ENCODE measurements at places on chromosomes 16 and 17.

GRCh38 chr17:68200689-68201417 lies 47.0 kb upstream of the AMZ2 start:
- DNase-seq: peak; percentile 73

DNA sequence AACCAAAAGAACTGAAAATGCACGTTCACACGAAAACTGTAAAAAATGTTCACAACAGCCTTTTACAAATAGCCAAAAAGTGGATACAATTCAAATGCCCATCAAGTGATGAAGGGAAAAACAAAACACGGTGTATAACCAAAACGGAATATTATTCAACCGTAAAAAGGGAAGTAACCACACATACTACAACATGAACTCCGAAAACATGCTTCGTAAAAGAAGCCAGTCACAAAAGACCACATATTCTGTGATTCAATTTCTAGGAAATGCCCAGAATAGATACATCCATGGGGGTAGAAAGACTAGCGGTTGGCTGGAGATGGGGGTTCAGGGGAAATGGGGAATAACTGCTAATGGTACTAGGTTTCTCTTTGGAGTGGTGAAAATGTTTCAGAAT lies 81.5 kb upstream of the TRAP1 start:
- no peak for DNase-seq

- no peak for DNase-seq
These were observed 44.8 kb upstream of the NLRP1 start for GRCh38 chr17:5629128-5629527.

- DNase-seq: peak; percentile 57
These were observed 162.7 kb upstream of the CIBAR2 start for GRCh38 chr16:85274924-85275323.

- no peak for DNase-seq
These were observed 30.5 kb upstream of the JPH3 start for GRCh38 chr16:87571868-87572244.

GRCh38 chr16:88298181-88298832 lies 84.5 kb upstream of the ZNF469 start:
- no peak for DNase-seq

GRCh38 chr16:31527734-31528274 lies at the start of gene AHSP:
TSS of gene AHSP (plus strand) at chr16:31527900. CDS start at chr16:31528140, 240 bp downstream.
- DNase-seq: no peak

- peak; percentile 84 for DNase-seq
These were observed 9.2 kb upstream of the CD300A start for GRCh38 chr17:74457146-74457819.

GRCh38 chr17:12438212-12438611 lies 227.5 kb upstream of the MYOCD start:
- DNase-seq: no peak

GRCh38 chr16:4601036-4601863 lies 13.4 kb downstream of the UBALD1 start:
- DNase-seq: peak; percentile 95

DNA sequence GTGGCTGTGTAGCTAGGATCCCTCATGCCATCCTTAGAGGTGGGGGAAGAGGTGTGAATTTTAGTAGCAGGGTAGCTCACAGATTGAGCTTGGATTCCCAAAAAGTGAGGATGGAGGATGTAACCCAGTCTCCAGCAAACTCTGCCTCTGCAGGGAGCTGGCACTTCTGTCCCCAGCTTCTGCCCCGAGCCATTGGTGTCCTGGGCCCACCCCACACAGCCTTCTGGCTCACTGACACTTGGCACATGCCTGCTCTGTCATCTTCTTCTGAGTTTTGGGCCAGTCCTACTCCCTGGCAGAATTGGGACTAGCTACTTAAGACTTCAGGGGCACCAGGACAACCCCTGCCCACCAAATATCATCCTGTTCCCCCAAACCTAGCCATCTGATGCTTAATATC lies 2.3 kb downstream of the CACNG5 start:
- no peak for DNase-seq

- DNase-seq: peak; percentile 83
These were observed 23.8 kb downstream of the SNX11 start for GRCh38 chr17:48131216-48131824.
